ENCODE measurements at places on chromosomes 5 and 9. TPM values are rescaled to one million over a fixed set of nuclear protein-coding genes. Genes with fewer than 3 reads are reported as not detected.

Gene FAF2
- total RNA-seq, result 36.1 TPM

Gene TAF1L
- total RNA-seq, result under 0.01 TPM

Gene OR1J2
- total RNA-seq, result not detected

Gene ACTL7A
- not detected for total RNA-seq

Gene INSL4
- not detected for total RNA-seq

Gene C9
- total RNA-seq, result not detected

Gene INPP5E
- 6.5 TPM for total RNA-seq

Gene SPATA9
- not detected for total RNA-seq

Gene PDE8B
- not detected for total RNA-seq

Gene PHF24
- total RNA-seq, result not detected

Gene SLC6A19
- not detected for total RNA-seq

Gene PPP3R2
- not detected for total RNA-seq

Gene CATSPER3
- 0.19 TPM for total RNA-seq

Gene ELAVL2
- 0.09 TPM for total RNA-seq

Gene SDHA
- 163 TPM for total RNA-seq

Gene OR13C5
- total RNA-seq, result not detected

Gene PLAC8L1
- 0.38 TPM for total RNA-seq

Gene GPRIN1
- 3.1 TPM for total RNA-seq

Gene PCDHGA5
- total RNA-seq, result 1.2 TPM

Gene ASS1
- total RNA-seq, result 4.2 TPM

Gene LCN15
- not detected for total RNA-seq

Gene GZMA
- total RNA-seq, result not detected

Gene LECT2
- not detected for total RNA-seq

Gene BTNL9
- 0.27 TPM for total RNA-seq
